ENCODE measurements at places on chromosomes 11 and 22.
A peak's percentile ranks its signal among the peaks of the same experiment; 100 is the strongest.

DNA sequence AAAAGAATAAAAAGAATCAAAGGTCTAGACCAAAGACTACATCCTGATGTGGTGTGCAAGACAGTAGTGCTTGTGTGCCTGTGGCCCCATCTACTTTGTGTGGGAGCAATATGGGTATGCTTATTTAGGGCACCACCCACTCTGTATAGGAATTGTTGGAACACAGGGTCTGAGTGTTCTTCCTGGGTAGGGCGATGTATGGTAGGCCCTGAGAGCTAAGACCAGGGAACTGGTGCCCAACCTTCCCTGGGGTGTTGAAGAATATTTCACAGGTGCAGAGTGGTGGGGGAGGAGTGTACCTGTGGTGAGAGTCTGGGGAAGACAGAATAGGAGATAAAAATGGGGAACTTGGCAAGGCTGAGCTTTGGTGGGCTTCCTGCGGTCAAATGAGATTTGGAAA lies 41.9 kb downstream of the MICAL2 start:
- no peak for DNase-seq

- DNase-seq, result no peak
These were observed 698 bp downstream of the PAK1 start for GRCh38 chr11:77472991-77473800.

- no peak for DNase-seq
These were observed 171.1 kb downstream of the CRYBB2 start for GRCh38 chr22:25390297-25391240.

DNA sequence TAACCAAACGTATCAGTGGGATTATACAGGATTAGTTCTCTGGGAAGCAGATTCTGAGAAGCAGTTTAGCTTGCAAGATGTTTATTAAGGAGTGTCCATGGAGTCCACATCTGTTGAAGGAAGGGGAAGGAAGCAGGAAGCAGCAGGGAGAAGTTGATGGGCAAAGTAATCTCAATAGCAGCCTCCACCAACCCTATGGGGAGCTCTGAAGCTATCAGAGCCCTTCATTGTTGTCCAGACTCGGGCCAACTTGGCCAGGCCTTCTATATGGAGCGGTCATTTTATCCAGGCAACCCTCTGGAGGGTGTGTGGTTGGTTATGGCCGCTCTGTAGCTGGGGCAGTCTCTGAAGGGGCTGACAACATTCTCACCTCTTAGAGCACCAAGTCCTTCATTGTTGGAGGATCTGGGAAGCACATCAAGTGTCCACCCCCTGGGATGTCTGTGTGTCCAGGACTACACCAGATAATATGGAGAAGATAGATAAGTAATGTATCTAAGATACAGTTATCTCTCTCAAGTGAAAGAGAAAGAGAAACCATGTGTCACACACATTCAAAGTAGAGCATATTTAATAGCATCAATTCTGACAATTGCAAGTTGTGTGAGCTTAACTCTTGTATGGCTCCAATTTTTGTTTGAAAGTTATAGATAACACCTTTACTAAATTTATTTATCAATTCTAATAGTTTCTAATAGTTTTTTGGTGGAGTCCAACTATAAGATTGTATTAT lies 101.7 kb upstream of the TRIM77 start:
- DNase-seq, result no peak

DNA sequence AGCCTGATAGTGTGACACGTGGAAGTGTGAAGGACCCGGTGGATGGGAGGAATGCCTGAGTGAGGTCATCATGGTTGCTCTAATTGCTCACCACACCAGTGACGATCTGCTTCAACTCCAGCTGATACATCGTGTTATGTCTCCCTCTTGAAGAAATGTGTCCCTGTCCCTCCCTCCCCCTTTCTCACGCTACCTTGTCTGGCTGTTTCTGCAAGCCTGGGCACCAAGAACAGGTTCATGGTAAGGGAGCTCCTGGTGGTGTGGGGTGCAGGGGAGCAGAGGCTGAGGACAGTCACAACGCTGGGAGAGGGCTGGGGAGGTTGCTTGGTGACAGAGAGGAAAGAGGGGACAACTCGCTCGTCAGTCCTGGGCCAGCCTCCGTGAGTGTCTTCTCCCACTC lies 413.4 kb downstream of the SOX6 start:
- DNase-seq, result no peak

DNA sequence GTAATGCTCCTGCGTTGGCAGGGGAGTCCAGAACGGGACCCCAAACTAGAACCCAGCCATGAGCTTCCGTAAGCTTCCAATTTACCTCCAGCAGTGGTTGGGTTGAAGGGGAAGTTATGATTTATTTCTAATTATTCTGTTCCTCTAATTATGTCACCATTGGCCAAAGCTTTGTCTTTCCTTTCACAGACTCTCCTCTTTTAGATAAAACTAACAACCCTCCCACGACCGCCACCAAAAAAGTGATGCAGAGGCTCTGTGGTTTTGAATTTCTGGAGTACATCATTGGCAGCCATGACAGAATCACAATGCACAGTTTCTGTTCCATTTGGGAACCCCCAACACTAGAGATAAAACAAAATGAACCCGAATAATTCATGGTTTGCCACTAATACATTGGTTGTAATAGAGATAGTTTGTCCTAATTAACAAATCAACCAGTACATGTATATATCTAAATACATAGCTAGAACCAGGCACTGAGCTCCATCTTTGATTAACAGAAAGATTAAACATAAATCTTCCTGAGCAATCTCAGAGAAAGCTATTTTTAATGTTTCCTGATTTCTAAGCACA lies 64.3 kb downstream of the ETS1 start:
- no peak for DNase-seq

DNA sequence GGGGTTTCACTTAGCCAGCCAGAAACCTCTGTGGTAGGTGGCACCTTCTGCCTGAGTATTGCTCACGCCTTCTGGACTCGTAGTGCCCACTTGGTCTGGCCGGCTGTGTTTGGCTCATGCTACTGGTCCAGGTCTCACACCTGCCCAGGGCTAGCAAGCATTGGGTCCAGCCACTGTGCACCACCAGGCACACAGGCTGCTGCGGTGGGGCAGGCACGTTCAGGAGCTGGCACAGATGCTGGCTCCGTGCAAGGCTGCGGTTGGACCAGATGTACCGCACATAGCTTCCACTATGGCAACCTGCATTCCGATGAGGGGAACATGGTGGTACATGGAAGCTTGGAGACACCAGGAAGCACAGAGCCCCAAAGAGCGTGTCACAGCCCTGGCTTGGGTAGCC lies 34.8 kb upstream of the EXPH5 start:
- no peak for DNase-seq

GRCh38 chr11:86629045-86629706 lies 43.2 kb downstream of the ME3 start:
- DNase-seq, result no peak

DNA sequence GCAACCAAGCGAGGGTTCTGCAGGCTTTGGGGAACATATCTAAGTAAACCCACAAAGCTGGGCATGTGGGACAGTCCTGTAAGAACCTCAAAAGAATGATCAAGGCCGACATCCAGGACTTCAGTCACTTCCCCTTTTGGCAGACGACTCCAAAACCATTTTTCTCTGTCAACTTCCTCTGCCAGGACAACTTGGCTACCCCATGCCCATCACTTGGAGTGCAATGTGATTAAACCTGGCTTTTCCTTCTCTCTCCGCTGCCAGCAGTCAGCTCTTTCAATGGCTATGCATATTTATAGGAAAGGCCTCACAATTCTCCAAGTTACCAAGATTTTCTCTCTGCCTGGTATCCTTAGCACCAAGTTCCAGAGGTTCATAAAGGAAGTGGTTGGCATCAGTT lies 78.9 kb downstream of the C11orf58 start:
- no peak for DNase-seq

DNA sequence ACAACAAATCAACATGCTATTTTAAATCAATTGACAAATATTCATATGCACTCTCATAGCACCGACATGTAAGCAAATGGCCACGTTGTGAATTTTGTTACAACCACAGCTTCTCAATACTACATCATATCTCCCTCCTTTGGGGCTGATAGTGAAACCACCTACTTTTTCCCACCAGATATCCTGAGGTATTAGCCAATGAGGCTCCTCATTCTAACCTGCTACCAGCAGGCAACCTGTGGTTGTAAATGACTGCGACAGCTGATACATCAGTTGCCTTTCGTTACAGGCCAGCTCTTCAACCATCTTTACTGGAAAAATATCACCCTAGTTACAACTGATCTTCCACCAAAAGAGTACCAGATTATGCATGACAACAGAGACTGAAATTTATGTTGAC lies 3.7 kb upstream of the XKR3 start:
- no peak for DNase-seq

- DNase-seq, result no peak
These were observed 74.0 kb upstream of the ATXN10 start for GRCh38 chr22:45597460-45598192.

DNA sequence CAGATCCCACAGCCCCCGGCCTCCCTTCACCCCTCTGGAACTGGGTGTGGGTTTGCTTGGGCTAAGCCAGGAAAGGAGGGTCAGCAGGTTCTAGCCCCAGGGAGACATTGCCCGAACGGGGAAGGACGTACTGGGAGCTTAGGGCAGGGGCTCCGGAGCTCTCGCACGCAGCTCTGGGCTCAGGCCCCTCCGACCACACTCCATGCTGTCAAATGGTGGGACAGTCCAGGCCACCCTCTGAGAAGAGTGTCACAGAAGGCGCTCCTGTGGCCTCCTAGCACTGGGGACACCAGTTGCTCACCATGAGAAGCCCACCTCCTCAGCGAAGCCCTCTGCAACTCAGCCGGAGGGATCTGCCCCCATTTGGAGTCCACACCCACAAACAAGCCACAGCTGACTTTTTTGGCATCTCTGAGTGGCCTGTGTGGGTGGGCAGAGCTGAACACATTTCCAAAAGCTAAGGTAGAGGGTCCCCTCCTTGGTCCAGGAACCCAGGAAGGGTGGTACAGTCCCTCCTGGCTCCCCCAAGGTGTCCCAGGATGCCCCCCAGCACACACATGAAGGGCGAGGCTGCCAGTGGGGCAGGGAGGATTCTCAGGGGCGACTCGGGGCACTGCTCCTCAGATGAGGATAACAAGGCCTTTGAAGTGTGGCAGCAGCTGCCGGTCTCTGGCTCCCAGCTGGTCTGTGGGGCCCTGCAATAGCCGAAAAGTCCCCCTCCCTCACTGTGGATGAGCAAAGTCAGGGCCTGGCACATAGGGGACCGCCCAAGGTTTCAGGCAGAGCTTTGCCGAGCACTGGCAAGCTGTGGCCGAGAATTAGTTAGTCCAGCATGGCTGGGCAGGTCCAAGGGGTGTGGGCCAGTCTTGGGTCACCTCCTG lies 13.0 kb upstream of the TEF start:
- DNase-seq, result peak; percentile 95

GRCh38 chr11:100890789-100891188 lies 203.7 kb downstream of the ARHGAP42 start:
- DNase-seq, result no peak

DNA sequence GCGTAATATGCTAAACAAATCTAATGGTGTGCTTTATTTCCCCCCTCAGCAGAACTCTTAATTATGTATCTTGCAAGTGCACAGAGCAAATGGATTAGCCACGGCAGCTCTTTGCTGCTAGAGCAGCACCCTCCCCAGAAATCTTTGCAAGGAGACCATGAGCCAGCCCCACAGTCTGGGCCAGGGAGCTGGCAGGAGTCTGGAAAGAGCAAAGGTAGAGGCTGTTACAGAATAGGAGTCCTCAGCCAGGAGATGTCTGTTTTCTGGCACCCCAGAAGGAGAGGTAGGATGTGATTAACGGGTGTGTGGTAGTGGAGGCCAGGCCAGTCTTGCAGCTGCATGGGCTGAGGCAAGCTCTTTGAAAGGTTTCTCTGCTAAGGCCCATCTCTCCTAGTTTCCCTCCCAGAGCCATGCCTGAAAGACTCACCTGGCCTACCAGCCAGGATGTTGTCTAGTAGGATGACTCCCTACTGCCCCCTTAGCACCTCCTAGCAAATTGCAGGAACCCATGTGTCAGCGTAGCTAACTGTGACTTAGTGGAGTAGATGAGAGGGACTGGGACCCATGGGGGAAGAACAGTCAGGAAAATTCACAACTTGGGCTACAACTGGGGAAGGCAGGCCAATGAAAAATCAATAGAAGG lies 557.2 kb downstream of the BUD13 start:
- no peak for DNase-seq

GRCh38 chr22:35631597-35631996 lies 14.5 kb upstream of the MB start:
- peak; percentile 76 for DNase-seq

GRCh38 chr22:46774253-46774979 lies 12.0 kb downstream of the TBC1D22A start:
- DNase-seq, result no peak

DNA sequence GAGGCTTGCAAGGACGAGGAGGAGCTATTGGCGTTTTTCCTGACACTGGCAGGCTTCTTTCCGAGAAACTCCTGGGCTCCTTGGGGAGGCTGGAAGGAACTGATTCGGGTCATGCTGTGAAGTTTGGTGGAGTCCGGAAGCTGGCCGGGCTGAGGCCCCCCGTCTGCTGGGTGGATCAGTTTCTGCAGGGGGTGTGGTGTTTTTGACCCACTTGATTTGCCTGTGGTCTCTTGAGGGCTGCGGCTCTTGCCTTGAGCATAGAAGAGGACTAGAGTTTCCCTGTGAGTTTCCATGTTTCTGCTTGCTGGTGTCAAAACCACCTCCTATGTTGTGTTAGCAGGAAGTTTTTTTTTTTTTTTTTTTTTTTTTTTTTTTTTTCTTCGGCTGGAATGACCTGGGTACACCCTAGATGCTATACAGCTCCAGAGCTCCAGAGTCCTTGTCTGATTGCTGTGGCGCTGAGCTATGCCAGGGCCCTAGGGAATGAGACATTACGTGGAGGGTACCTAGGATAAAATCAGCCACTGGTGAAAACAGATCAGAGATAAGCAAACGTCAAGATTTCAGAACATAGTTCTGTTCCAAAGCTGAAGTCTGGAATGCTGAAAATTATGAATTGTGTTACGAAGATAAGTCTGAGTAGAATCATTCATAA lies 728 bp downstream of the TBC1D22A start:
- DNase-seq, result no peak

DNA sequence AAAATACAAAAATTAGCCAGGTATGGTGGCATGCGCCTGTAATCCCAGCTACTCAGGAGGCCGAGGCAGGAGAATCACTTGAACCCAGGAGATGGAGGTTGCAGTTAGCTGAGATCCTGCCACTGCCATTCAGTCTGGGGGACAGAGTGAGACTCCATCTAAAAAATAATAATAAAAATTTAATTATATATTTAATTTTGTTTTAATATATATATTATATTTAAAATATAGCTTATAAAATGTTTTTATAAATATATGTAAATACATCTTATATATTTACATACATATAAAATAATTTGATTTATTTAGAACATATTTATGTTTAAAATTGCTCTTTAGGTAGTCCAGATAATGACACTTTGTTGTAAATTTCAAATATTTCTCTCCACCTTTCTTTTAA lies 82.9 kb downstream of the SPON1 start:
- no peak for DNase-seq

DNA sequence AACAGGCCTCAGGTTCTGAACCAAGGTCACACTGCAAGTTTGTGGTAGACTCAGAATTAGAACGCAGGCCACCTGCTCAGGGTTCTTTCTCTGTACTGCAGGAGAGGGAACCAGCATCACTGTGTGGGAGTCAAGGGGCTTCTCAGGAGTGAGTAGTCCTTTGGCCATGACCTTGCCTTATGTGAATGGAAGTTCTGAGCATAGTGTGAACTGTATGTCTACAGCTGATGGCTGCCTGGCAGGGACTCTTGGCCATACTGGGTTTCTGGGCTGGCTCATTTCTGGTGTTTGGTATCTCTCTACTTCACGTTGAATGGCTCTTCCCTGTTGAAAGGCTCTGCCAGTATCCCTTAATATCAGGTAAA lies 40.1 kb upstream of the TUB start:
- no peak for DNase-seq

Measured in NCI-H524 (cell line).